ENCODE measurements at places on chromosomes 3 and 15.

- no peak for DNase-seq
These were observed 208.4 kb downstream of the UBE3A start for GRCh38 chr15:25230442-25230841.

DNA sequence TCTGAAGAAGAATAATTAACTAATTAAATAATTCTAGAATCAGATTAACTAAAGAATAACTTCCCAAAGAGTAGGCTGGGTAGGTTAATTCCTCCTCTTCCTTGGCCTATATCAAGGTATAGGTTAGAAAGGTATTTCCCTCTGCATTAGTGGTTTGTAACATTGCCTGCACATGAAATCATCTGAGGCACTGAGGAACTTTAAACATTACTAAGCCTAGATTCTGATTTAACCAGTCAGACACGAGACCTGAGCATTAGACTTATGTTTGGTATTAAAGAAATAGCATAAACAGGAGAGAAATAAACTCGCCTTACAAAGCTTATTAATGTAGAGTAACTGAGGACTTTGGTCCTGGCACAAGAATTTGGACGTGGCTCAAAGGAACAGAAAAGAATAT is 84.2 kb downstream of the FGF7 start:
- no peak for DNase-seq

DNA sequence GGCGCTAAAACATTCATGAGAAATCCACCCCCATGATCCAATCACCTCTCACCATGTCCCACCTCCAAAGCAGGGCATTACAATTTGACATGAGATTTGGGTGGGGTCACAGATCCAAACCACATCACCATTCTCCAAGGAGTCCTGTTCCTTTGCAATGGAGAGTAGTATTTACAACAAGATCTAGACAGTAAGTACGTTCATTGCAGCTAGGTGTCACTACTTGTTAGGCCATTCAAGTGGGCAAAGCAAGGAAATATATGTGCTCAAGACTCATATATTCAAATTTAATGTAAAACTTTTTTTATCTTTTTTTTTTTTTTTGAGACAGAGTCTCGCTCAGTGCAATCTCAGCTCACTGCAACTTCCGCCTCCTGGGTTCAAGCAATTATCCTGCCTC is 79.3 kb downstream of the AQP9 start:
- no peak for DNase-seq

- DNase-seq, result no peak
These were observed 57.6 kb upstream of the NR2E3 start for GRCh38 chr15:71752604-71753289.

GRCh38 chr3:168933614-168934013 is 729.9 kb downstream of the MECOM start:
- no peak for DNase-seq

DNA sequence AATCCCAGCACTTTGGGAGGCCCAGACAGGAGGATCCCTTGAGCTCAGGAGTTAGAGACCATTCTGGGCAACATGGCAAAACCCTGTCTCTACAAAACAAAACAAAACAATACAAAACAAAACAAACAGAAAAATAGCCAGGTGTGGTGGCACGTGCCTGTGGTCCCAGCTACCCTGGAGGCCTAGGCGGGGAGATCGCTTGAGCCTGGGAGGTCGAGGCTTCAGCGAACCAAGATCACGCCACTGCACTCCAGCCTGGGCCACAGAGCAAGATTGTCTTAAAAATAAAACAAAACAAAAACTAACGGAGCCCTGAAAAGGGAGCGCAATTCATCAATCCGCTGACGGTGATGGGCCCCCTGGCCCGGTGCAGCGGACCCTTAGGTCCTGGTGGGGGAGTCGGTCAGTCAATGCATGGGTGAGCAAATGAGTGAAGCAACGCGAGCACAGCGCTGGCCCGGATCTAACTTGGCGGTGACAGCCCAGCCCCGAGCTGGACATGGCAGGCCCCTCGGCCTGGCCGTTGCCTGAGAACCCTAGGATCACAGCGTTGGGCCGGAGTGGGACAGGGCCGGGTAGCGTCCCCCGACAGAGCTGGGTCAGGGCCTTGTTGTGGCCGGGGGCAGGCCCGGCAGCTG is 52.4 kb upstream of the BLM start:
- DNase-seq, result no peak

DNA sequence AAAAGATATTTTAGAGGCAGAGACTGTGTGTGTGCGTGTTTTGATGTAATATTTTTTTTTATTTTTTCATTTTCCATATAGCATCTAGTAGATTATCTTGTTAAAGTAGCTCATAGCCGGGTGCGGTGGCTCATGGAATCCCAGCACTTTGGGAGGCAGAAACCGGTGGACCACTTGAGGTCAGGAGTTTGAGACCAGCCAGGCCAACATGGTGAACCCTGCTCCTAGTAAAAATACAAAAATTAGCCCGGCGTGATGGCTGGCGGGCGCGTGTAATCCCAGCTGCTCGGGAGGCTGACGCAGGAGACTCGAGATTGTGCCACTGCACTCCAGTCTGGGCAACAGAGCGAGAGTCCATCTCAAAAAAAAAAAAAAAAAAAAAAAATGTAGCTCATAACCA is 1481.2 kb upstream of the CADM2 start:
- no peak for DNase-seq

DNA sequence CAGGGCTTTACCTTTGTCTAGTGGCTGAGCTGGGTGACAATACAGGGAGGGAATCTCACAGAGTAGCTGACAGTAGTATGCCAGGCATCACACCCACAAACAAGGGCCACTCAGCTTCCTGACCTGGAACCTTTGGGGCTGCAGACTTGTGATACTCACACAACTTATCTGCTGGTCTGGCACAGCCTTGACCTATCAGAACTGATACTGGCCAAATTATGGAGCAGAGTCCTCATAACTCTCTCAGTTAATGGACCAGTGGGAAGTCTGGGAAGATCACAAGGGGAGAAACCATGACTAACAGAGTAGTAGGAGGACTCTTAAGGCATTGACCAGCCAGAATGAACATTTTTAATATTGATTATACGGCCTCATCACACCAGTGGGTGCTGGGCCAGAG is 19.4 kb downstream of the MRPL46 start:
- no peak for DNase-seq

GRCh38 chr3:127853681-127854080 is 31.4 kb upstream of the MGLL start:
- no peak for DNase-seq

GRCh38 chr3:186368717-186369116 is 6.7 kb upstream of the DGKG start:
- no peak for DNase-seq

DNA sequence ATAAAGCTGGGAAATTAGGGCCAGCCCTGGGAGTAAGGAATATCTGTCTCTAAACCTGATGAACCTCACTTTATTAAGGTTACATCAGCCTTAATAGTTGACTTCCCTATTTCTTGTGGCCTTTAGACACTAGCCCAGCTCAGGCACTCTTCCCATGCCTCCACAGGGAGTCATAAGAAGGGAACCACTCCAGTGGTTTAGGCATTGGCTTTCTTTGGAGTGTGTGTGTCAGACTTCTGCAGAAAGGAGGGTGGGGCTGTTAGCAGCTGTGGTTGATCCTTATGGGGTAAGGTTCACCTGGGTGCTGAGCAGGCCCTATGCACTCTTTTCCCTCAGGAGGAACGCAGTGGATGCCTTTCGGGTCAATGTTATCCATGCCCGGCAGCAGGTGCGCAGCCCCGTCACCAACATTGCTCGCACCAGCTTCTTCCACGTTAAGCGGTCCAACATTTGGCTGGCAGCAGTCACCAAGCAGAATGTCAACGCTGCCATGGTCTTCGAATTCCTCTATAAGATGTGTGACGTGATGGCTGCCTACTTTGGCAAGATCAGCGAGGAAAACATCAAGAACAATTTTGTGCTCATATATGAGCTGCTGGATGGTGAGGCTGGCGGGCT is 4.0 kb downstream of the AP2M1 start:
- no peak for DNase-seq

DNA sequence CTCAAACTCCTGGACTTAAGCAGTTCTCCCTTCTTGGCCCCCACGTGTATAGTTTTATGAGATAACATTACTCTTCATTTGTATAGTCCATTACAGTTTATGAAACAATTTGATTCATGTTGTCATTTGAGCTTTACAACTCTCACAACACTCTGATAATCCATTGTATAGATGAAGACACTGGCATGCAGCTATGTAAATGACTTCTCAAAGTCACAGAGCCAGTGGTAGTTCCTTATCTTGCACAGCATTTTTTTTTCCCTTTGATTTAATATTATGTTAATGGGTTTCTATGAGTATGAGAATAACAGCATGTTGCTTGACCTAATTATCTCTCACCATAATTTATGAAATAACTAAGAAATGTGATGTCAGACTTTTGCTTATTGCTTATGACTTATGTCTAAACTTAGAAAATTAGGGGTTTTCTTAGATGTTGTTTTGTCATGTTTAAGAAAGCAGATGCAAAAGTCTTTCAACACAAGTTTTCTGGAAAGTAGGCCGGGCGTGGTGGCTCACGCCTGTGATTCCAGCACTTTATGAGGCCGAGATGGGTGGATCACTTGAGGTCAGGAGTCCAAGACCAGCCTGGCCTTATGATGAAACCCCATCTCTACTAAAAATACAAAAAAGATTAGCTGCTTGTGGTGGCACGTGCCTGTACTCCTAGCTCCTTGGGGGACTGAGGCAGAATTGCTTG is 13.3 kb downstream of the VPS8 start:
- no peak for DNase-seq

DNA sequence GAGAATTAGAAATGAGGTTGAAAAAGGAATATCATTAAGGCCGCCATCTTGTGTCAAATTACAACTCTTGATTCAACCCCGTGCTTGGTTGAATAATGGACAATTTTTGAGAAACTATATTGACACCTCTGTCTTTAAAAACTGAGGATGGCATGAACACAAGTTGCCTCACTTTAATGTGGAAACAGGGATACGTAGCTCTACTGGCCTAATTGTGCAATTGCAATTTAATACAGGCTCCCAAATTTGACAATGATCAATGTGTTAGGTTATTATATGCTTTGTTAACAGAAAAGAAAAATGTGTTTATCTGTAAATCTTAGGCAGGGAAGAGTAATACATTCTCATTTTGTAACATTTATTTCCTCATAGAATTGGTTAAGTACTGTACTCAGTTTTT is 77.1 kb upstream of the MCTP2 start:
- no peak for DNase-seq
